ENCODE measurements at places on chromosomes 12 and 14.

DNA sequence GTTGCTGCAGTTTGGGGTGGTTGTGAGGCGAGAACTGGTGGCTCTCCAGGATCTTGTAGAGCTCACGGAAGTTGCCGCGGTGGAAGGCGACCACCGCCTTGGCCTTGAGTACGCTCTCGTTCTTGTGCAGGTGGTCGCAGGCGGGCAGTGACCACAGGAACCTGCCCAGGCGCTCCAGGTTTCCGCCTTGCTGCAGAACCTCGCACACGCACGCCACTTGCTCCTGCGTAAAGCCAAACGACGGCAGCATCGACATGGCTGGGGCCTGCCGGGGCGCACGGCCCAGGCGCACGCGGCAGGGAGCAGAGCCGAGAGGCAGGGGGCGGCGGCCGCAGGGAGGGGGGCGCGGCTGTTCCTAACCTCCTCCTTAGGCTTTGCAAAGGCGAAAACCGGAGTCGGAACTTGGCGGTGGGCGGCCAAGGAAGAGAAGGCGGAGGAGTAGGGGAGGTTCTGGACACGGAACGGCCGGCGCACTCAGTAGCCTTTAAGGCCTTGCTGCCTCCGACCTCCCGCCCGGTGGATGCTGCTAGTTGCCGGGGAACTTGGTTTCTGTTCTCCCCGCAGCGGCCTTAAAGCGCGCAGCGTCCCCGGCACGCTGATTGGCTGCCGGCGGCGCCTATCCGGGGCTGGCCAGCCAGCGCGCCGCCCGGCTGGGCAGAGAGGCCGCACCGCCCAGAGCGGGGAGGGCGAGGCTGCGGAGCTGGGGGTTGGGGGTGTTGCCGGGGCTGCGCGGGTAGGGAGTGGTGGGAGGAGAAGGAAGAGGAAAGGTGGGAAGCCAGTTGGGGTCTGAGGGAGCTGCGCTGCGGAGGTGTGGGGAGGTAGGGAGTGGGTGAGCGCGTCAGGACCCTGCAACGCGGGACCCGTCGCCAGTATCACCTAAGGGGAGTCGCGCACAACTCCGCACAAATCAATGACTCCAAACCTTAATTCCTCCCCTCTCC is at the start of gene SIX1:
Gene SIX1, minus strand, starts transcription at position 544 of the 941 bp plus-strand sequence. Its CDS starts 288 bp downstream, at position 256.
- no peak for DNase-seq

GRCh38 chr12:69252033-69252432 is 12.7 kb downstream of the CPSF6 start:
- no peak for DNase-seq

DNA sequence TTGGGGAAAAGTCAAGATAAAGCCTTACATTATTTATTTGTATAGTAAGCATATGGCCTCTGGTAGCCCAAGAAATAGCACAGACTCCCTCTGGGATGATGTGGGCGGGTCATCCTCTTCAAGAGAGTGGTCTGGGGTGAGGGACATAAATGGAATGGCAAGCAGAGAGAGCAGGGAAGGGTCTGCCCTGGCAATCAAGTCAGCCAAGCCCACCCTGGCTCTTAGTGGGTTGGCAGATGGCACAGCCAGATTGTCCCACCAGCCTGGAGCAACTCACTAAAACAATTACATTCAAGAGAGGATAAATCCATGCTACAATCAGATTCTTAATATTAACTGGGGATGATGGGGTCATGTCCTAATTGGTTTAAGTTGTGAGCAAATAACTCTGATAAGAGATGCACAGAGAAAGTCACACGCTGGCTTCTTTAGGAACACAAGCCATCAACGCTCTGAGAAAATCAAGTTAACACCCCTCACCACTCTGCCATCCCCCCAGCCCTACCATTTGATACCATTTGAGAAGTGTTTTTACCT is 2.8 kb upstream of the PELI2 start:
- no peak for DNase-seq

DNA sequence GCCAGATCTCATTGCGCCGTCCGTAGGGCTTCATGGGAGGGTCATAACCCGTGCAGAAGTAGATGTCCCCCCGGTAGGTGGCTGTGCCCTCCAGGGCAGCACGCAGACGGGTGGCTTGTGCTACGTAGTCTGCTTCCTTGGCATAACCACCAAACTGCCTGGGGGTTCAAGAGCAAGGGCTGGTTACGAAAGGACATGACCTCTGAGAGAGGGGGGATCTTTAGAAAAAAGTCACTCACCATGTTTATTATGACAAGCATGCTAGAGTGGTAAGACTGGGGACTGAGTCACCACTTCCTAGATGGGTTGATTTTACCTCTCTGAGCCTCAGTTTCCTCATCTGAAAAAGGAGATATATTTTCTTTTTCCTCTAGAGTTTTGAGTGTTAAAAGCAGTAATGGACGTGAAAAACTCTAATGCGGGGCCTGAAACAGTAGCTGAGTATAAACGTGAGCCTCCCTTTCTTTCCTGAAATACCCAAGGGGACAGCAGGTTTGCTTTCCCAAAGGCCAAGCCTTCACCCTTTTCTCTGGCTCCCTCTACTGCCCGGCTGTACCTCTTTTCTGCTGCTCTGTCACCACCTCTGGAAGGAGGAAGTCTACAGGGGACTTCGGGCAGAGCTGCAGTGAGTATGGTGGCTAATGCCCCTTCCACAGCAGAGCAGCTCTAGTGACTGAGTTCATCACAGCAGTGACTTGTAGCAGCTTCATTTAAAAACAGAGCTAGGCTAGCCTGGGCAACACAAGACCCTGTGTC is 23.5 kb upstream of the GPRC5D start:
- DNase-seq, result no peak

GRCh38 chr12:95185854-95186253 is 31.4 kb downstream of the FGD6 start:
- no peak for DNase-seq

GRCh38 chr14:105343194-105343593 is 28.6 kb downstream of the PACS2 start:
- DNase-seq, result no peak

- no peak for DNase-seq
Measured at GRCh38 chr12:39003541-39004155, 98.3 kb upstream of the CPNE8 start.

GRCh38 chr12:122646517-122647217 is 56.5 kb downstream of the HCAR2 start:
- no peak for DNase-seq

GRCh38 chr14:61130512-61131260 is 149.6 kb downstream of the SLC38A6 start:
- no peak for DNase-seq

GRCh38 chr12:108837680-108838079 is 19.7 kb downstream of the SSH1 start:
- no peak for DNase-seq

GRCh38 chr12:3743803-3744202 is 9.1 kb downstream of the CRACR2A start:
- DNase-seq, result no peak

DNA sequence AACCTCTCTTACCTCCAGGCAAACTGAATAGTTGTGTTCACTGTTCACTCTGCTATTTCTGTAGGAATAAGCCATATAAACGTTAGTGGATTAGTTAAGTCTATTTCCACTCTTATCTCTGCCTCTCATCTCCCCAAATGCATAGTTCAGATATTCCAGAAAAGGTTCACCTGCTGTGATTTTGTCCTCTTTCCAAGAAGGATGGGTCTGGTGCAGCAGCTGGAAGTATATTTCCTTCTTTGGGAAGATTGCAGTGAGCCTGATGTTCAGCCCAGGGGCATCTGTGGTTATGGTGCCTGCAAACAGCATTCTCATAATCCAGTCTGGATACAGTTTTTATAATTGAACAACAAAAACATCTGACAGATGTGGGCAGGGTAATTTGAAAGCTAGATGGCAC is 97.7 kb downstream of the TPH2 start:
- DNase-seq, result no peak

DNA sequence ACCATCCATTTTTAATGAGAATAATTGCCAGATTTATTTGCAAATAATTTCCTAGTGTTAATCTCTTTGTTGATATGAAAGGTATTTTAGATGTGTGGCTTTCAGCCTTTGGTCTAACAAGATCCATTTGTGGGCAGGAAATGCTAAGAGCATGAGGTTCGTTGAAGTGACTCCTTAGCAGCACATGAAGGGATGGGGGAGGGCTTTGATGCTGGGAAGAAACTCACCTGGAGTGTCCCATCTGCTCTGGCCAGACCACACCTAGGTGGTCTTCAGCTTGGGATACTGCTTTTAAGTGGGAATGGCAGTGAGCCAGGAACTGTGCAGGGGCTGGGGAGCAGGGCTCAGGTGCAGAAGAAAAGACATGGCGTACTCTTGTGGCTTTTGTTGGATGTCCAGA is 13.6 kb downstream of the SFSWAP start:
- no peak for DNase-seq

DNA sequence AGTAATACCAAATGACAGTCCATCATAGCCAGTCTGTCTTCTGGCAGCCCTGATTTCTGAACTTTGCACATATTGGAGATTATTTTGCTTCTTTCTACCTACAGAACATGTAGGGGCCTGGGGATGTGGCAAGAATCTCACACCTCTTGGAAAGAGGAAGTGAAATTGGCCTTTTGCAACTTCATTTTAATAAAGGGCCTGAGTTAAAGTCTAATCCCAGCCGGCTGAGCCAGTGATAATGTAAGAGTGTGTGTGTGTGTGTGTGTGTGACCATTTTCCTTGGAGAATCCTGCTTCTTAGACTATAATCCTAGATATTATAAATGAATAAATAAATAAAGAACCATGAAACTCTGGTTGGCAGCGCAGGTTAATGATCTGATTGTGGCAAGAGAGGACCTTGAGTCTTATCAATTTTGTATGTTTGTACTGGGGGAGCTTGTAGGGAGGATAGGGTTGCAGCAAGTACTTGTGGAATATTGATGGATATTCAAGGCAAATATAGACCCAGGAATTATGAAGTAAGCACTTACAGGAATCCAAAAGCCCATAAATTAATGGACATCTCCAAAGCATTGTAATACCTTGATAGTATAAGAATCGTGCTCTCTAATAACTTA is 233.2 kb upstream of the AMIGO2 start:
- no peak for DNase-seq

GRCh38 chr12:79415746-79416435 is 274.9 kb downstream of the PAWR start:
- no peak for DNase-seq

DNA sequence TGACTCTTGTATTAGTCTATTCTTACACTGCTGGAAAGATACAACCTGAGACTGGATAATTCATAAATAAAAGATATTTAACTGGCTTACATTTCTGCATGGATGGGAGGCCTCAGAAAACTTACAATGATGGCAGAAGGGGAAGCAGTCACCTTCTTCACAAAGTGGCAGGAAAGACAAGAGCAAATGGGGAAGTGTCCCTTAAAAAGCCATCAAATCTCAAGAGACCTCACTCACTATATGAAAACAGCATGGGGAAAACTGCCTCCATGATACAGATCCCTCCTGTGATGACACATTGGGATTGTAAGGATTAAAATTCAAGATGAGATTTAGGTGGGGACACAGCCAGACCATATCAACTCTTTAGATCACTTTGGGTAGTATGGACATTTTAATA is 83.7 kb downstream of the TMTC3 start:
- DNase-seq, result no peak

- DNase-seq, result no peak
Measured at GRCh38 chr14:65753061-65753460, 340.5 kb downstream of the FUT8 start.

- no peak for DNase-seq
Measured at GRCh38 chr12:9829982-9830381, 2.7 kb downstream of the KLRF1 start.

GRCh38 chr12:112017041-112017440 is 3.8 kb downstream of the ERP29 start:
- DNase-seq, result no peak

DNA sequence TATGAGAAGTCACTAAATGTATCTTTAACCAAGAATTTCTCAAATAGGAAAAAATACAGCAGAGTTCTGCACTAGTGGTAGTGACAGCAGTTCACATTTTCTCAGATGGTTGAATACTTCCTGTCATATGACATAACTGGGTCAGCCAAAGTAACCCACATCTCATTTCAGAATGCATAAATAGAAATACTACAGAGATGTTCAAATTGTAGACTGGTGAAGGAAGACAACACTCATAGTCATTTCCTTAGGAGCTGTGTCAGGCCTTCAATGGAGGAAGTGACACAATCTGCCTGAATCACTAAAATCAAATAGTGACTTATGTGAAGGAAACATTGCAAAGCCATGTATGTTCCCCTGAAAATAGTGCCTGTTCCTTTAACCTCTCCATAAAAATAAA is 32.4 kb downstream of the FERMT2 start:
- DNase-seq, result no peak

DNA sequence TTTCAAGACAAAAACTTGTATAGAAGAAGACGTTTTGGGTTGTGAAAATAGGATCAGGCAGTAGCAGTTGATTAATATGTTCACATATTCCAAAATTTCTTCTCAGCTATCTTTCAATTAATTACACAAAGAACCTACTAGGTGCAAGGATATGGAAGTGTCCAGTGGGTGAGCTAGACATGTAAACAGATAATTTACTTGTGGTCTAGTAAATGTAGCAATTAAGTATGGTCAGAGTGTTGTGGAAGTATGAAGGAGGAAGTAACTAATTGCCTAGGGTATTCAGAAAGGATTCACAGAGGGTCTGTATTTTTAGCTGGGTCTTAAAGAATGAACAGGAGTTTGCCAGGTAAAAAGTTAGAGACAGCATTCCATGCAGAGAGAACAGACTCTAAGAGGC is 5.9 kb downstream of the GOLGA5 start:
- DNase-seq, result no peak

- no peak for DNase-seq
Measured at GRCh38 chr12:87929346-87929745, 99.9 kb downstream of the C12orf50 start.

GRCh38 chr14:41446008-41446407 is 160.7 kb upstream of the LRFN5 start:
- DNase-seq, result no peak

GRCh38 chr14:33586806-33587205 is 364.1 kb downstream of the EGLN3 start:
- no peak for DNase-seq

- no peak for DNase-seq
Measured at GRCh38 chr14:56423544-56423943, 156.1 kb upstream of the TMEM260 start.

DNA sequence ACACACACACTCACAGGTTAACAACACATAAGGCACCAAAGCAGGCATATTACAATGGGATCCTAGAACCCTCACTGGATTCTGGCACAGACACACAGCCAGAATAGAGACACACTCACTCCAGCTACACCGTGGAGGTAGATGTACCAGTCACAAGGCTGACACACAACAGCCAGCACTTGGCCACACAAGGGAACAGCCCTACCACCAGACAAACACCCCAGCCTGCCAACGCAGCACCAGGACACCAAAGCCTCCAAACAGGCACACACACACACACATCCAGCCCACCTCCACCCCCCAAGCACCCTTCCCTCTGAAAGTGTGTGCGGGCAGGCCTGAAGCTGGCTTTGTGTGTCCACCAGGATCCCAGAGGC is 10.9 kb upstream of the ITGB7 start:
- no peak for DNase-seq

GRCh38 chr12:47776471-47777143 is 3.6 kb downstream of the SLC48A1 start:
- DNase-seq, result no peak

- no peak for DNase-seq
Measured at GRCh38 chr12:107519906-107520859, 165.4 kb upstream of the PWP1 start.
